ENCODE measurements at places on chromosomes 5 and 9.

GRCh38 chr5:131640043-131640856 is 5.2 kb upstream of the RAPGEF6 start:
- no peak for DNase-seq

DNA sequence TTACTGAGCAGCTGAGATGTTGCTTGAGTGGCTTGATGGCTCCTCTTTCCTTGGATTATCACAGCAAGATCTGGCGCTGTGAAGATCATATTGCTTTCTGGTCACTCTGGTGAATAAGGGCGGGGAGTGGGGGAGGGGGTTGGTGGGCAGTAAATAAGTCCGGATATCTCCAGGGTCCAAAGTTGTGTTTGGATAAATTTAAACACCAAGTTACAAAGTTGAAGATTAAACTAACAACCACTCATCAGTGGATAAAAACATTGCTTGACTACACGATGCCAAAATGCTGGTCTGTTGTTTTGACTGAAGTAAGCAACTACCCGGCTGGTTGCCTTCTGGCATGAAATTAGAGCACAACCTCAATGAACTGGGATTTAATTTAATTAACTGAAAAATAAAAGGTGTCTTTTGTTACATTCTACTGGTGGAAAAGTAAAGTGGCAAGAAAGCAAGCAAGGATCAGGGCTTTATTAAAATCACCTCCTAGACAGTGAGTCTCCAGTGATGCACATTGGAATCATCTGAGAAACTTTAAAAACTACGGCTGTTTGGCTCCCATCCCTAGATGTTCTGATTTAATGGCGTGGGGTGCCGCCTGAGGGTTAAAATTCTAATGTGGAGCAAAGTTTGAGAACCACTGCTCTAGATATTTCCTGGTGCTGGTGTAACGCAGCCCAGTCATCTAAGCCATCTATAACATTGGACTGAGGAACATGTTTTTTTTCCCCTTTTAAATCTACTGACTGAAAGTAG is 86.7 kb upstream of the AGXT2 start:
- DNase-seq, result no peak

- DNase-seq, result no peak
These were observed 18.9 kb upstream of the GHR start for GRCh38 chr5:42404366-42404765.

DNA sequence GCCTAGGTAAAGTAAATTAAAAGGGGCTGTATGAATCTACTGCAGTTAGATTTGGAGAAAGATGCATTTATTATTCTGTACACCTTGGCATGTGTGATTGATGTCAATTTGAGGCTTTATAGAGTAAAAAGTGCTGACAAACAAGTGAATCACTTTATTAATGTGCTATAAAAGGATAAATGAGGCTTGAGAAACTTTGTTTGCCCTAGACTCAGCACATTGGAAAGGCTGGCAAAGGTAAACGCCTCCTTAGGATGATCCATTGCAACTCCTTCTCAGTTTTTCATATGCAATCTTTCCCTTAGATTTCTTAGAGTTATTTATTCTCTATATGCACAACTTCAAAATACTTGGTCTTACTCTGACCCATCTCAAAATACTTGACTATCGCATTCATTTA is 369.0 kb downstream of the HINT1 start:
- no peak for DNase-seq

DNA sequence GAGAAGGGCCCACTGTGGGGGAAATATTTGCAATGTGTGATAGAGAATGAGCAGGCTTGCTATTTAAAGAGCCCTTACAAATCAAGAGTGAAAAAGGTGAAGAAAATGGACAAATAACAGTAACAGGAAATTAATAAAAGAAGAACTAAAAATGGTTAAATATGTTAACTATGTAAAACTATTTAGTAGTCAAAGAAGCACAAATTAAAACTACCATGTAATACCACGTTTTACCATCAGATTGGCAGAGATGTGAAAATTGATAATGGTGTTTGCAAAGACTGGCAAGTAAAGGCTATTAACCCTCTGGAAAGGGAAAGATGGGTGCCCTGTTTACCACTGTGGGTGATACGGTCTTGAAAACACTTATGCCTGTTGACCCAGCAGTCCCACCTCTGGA is 23.2 kb upstream of the GRHPR start:
- DNase-seq, result no peak

DNA sequence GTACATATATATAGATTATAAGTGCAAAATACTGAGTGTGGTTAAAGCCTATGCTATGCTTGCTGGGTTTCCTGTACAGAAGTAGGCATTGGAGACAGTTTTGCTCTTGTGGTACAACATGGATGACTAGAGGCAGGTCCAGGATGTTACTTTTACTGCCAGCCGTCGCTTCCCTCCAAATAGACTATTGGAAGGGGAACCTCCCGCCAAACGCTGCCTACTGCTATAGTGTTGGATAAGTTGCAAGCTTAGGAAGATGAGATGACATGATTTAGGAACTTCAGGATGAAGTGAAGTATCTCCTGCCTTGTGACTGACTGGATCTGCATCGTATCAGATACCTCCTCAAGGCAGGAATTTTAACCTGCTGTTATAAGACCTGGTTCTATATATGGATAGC is 30.9 kb downstream of the JAK2 start:
- DNase-seq, result no peak

GRCh38 chr9:69175486-69175885 is 1.4 kb downstream of the TJP2 start:
- no peak for DNase-seq

- DNase-seq, result no peak
These were observed 53.3 kb downstream of the PTPN3 start for GRCh38 chr9:109444771-109445320.

DNA sequence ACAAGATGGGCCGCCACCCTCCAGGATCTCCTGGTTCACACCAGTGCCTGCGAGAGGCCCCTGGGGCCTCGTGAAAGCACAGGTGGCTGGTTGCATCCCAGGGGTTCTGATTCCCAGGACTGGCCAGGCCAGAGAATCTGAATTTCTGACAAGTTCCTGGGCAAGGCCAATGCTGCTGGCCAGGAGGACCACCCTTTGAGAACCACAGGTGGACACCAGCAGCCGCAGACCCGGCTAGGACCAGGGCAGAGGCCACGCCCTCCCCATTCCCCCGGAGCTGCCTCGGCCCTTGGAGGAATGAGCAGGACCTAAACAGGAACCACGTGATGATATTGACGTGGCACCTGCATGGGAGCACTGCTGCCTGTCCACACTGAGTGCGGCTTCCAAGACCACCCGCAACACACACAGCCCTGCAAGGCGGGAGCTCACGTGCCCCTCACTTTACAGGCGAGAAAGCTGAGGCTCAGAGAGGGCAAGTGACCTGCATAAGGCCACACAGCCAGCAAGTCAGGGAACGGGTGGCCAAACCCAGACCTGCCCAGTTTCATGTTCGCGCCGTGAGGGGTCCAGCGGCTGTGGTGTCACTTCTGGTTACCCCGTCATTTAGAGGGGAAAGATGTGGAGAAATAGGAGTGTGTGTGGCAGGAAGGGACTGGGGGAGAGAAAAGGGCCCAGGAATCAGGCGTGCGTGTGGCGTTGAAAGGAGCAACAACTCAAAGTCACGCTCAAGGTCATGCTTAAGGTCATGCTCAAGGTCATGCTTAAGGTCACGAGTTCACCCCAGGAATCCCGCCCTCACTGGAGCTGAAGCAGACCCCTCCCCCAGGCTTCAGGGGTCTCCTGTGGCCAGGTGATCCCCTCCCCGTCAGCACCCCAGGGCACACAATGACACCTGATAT is 105.9 kb upstream of the IER5L start:
- no peak for DNase-seq

GRCh38 chr5:82413302-82414040 is 135.3 kb upstream of the RPS23 start:
- peak; percentile 89 for DNase-seq

DNA sequence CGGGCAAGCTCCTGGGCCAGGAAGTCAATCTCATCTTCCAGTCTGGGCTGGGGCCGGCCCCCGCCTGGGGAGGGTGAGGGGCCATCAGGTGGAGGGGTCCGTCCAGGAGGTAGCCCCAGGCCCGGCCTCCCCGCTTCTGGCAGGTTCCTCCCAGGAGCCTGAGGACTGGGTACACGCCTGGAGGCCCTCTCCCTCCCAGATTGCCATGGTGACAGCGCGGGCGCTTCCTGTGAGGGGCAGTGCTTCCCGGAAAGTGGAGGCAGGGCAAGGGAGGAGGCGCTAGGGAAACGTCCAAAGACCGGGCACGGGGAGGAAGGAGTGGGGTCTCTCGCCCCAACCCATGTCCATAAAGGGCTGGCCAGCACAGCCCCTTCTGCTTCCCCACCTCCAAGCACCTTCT is 4.9 kb downstream of the NPDC1 start:
- no peak for DNase-seq

DNA sequence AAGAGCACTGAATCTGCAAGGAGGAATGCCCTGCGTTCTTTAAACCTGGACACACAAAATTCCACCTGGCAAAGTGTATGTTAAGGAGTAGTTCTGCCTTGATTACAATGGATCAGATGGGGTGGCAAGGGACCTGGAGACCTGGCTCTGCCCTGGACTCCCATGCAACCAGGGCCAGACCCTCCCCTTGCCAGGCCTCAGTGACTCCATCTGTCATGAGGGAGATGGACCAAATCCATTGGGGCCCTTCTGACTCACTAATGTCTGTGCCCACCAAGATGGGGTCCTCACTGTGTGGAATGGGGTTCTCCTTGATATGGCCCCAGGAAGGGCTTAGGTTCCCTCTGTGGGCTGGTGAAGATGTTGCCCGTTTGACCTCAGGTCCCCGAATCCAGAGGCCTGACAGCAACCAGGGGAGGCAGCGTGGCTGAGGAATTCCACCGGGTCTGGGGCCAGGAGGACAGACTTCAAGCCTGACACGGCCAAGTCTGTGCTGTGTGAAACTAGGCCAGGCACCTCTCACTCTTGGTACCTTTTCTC is 100.3 kb downstream of the PAX5 start:
- DNase-seq, result no peak

GRCh38 chr5:64207978-64208377 is 42.3 kb downstream of the RNF180 start:
- no peak for DNase-seq

- DNase-seq, result no peak
These were observed 72.4 kb upstream of the NTRK2 start for GRCh38 chr9:84597131-84597530.

DNA sequence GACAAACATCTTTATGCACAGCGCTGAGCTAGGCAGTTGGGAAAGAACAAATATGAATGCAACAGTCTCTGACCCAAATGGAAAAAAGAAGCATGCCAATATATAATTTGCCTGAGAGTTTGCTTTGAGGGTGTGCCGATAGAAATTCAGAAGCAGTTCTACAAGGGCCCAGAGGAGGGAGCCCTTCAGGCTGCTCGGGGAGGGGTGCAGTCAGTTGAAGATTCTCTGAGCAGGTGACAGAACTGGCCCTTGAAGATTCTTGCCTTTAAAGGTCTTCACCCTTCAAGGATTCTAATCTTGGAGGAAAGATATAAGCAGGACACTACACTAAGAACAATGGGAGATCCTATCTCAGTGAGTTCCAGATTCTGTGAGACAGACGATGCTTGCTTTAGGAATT is 3.7 kb upstream of the PAPPA start:
- DNase-seq, result no peak

GRCh38 chr5:41312478-41313060 is 99.2 kb upstream of the C6 start:
- DNase-seq, result no peak

DNA sequence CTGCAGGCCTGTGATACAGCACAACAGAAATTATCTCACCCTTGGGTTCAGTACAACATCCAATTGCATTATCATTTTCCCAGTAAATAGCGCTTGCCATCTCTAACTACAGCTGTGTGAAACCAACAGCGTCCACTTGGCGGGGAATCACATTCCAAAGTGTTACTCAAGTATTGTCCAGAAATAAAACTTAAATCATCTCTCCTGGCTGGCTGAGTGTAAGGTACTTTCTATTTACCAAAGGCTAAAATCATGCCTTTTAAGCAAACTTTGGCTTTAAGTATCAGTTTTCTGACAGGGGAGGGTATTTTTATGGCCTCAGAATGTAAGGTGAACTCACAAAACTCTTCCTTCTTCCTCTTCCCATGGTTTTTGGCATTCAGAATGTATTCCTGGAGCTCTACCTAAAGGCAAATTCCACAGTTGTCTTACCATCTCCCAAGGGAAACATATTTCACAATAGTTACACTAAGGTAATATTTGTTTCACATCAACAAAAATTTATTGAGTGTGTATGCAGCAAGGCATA is 205.6 kb upstream of the MPDZ start:
- DNase-seq, result no peak

- no peak for DNase-seq
These were observed 195.0 kb downstream of the IRX2 start for GRCh38 chr5:2556375-2556966.

DNA sequence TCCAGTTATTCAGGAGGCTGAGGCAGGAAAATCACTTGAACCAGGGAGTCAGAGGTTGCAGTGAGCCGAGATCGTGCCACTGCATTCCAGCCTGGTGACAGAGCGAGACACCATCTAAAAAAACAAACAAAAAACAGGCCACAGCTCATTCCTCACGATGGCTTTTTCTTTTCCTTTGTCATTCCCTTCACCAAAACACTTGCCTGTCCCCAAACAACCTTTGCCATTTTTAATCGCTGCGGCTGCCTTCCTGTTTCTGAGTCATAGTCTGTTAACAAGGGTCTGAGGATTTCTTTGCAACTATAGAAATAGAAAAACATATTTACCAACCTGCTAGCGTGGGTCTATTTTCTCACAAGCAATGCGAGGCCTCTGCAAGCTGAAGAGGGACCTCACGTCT is 123.0 kb upstream of the FSTL4 start:
- DNase-seq, result peak; percentile 57

DNA sequence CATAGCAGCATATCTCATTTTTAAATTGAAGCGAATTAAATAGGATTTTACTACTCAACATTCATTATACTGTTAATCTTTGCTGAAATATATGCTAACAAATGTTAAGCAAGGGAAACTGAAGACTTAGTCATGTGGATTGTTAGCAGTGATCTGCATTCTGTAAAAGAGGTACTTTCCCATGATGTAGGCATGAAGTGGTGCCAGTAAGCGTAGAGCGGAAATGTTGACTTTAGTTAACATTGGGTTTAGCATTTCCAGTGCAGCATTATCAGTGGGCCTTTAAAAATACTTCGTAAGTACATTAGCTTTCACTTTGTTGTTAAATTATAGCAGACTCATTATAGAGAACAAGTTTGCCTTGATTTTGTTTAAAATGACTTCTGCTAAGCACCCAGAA is 130.3 kb downstream of the CDC42SE2 start:
- no peak for DNase-seq

- peak; percentile 44 for DNase-seq
These were observed 5.7 kb downstream of the CDO1 start for GRCh38 chr5:115810761-115811160.

DNA sequence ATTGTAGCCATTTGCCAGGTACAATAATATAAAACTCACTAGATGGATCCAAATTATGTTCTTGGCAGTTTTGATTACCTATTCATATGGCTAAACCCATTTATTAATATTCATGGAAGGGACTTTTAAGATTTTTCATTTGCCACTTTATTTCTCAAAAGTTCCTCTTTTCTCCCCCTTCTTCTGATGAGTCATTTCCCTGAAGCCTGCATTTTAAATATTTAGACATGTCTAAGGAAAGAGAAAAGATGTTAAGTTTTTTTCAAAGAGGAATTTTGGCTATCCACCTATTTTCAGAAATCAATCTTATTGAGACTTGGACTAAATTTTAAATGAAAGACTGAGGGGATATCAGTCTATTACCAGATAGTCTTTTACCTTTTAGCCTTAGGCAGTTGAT is 1189.4 kb downstream of the EFNA5 start:
- no peak for DNase-seq
